ENCODE measurements at places on chromosomes 11 and 22. TPM values are rescaled to one million over a fixed set of nuclear protein-coding genes. Genes with fewer than 3 reads are reported as not detected.

GRCh38 chr11:71453037-71453917, at the start of gene NADSYN1:
NADSYN1 (plus strand) TSS chr11:71453203; CDS start chr11:71453297, 94 bp downstream.
- peak; percentile 100 for DNase-seq

GRCh38 chr11:64120951-64121569, 44.9 kb downstream of the MACROD1 start:
- DNase-seq: no peak

DNA sequence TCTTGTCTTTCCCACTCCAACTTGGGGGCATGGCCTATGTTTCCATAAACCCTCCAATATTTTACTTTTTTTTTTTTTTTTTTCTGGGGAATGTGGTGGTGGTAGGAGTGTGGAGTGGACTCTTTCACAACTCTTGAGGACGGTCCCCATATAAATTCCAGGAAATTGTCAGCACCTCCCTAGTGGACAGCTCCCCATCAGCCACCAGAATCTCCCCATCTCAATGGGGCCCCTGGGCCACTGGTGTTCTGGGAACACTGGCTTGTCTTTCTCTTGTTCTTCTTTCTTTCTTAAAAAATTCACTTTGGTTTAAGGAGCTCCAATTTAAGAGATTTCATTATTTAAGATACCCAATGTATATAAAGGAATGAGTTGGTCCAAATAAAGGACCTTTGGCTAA, 74.1 kb downstream of the ADM start:
- no peak for DNase-seq

GRCh38 chr11:93197380-93198214, at the start of gene SLC36A4:
SLC36A4 (minus strand) TSS chr11:93197991; CDS start chr11:93197832, 159 bp downstream.
- DNase-seq: peak; percentile 96

DNA sequence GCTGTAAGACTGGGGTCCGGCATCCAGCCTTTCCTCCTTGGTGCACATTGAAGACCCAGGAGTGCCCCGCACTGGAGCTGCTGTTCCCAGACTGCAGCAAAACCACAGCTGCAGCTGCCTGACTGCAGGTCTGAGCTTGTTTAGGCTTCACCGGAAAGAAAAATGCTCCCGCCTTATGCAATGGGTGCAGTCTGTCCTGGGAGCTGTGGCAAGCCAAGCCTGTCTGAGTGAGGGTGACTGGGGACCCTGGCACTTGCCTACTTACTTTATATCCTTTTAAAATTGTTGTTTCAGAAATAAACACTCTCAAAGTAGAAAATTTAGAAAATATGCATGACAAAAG, 23.3 kb upstream of the CD44 start:
- DNase-seq: no peak

DNA sequence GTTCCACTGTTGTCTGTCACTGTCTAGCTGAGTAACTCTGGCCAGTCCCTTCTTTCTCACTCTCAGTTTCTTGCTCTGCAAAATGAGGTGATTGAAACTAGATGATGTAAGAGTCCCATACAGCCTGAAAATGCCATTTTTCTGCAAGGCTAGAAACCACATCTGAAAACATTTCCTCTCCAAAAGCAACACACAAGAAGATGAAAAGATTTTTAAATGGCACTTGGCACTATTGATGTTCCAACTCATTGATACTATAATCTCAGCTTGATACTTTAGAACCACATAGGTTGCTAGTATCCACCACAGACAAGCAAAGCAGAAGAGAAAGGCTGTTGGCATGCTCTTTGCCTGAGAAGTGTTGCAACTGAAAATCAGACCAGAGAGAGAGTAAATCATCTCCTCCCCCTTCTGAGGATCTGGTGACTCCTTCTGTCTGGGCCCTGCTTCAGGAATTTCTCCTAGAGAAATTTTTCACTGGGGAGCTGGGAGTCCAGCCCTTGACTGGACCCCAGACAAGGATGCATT, 1217.9 kb downstream of the LRRC4C start:
- no peak for DNase-seq

FHIP1B gene
- total RNA-seq: 19.7 TPM

PPP6R2 gene
- total RNA-seq: 37.1 TPM

GRCh38 chr11:127003260-127003981, 2.9 kb upstream of the KIRREL3 start:
- no peak for DNase-seq

GPR83 gene
- not detected for total RNA-seq

Data from cardiac septum (tissue), 1 donor.